ENCODE measurements at places on chromosomes 12 and 14. TPM values are rescaled to one million over a fixed set of nuclear protein-coding genes. Genes with fewer than 3 reads are reported as not detected.

Gene CAPZA3
- not detected for total RNA-seq

Gene SOAT2
- not detected for total RNA-seq

GRCh38 chr14:87566991-87567390 is 426.0 kb downstream of the GALC start:
- no peak for DNase-seq

- no peak for DNase-seq
Measured at GRCh38 chr14:76714470-76714869, 46.8 kb upstream of the VASH1 start.

DNA sequence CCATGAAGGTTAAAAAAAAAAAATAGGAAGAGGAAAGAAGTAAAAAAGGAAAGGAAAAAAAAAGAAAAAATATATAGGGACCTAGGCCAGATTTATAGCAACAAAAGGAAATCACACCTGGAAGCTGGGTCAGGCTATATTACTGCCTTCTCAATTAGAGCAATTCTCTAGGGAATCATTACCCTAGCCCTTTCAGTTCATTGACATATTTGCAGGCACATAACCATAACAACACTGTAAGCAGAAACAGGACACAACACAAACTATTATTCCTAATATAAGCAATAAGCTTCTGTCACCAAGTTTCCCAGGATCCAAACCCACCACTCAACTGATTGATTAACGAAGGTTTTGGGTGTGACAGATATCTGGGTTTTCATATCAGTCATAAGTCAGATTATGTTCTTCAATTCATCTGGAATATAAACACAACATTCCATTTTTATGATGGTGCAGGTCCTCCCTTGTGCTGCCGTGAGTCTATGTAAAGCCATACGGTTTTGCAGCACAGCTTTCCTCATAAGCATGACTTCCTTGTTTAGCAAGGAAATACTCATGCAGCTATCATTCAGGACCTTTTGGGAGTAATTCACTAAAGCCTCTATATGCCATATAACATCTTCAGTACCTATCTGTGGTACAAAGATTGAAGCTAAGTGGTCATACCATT is 4.2 kb downstream of the PCNX4 start:
- DNase-seq, result no peak

DNA sequence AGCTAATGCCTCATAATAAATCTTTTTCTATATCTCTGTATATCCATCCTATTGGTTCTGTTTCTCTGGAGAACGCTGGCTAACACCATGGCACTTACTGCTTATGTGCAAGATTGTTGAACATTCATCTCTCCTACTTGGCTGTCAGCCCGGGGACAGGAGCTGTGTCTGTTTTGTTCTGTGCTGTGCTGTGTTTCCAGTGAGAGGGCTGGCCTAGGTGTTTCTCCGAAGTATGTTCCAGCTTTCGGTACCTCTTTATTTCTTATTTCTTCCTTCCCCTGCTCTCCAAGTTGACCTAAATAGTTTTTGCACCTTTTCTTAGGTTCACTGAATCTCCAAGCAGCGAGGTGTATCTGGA is 18.8 kb upstream of the NR4A1 start:
- peak; percentile 44 for DNase-seq

Gene SYNDIG1L
- 1.1 TPM for total RNA-seq

Gene CPM
- total RNA-seq, result 1.7 TPM

- no peak for DNase-seq
Measured at GRCh38 chr14:95679998-95680735, 6.1 kb upstream of the TCL1B start.

GRCh38 chr12:119691202-119691810 is 23.4 kb downstream of the PRKAB1 start:
- no peak for DNase-seq

- peak; percentile 80 for DNase-seq
Measured at GRCh38 chr14:77988970-77989369, 181.2 kb upstream of the NRXN3 start.

Gene INHBE
- total RNA-seq, result not detected

GRCh38 chr12:111037047-111037446 is 116.7 kb upstream of the MYL2 start:
- DNase-seq, result no peak

GRCh38 chr14:89427426-89428172 is 10.6 kb upstream of the FOXN3 start:
- no peak for DNase-seq

- DNase-seq, result no peak
Measured at GRCh38 chr12:118325081-118325480, 47.6 kb downstream of the TAOK3 start.

GRCh38 chr14:106787626-106788025 is 1261.2 kb downstream of the TMEM121 start:
- no peak for DNase-seq

- no peak for DNase-seq
Measured at GRCh38 chr14:53902307-53902706, 54.3 kb downstream of the BMP4 start.

- no peak for DNase-seq
Measured at GRCh38 chr14:101559624-101560533, 1.4 kb upstream of the DIO3 start.

- DNase-seq, result no peak
Measured at GRCh38 chr12:7021956-7022355, 3.7 kb upstream of the LPCAT3 start.

- peak; percentile 73 for DNase-seq
Measured at GRCh38 chr14:99628887-99629618, 15.9 kb upstream of the HHIPL1 start.

GRCh38 chr12:608921-609320 is 54.3 kb downstream of the NINJ2 start:
- DNase-seq, result no peak

Gene RESF1
- 61.0 TPM for total RNA-seq

Gene MAP1LC3B2
- total RNA-seq, result 0.62 TPM

Gene HSPA2
- 7.6 TPM for total RNA-seq

Gene KRT82
- not detected for total RNA-seq

DNA sequence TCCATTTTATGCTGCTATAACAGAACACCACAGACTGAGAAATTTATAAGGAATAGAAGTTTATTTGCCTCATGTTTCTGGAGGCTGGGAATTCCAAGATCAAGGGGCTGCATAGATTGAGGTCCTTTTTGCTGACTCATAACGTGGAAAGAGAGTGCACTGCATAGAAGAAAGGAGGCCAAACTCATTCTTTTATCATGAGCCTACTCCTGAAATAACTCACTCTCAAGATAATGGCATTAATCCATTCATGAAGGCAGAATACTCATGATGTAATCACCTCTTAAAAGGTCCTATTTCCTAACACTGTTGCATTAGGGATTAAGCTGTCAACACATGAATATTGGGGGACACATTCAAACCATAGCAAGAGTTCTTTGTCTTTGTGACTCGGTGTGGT is 60.0 kb upstream of the FBXO33 start:
- no peak for DNase-seq

Gene RNU7-1
- total RNA-seq, result not detected

Gene BORCS5
- total RNA-seq, result 27.5 TPM

Gene DLK1
- 0.31 TPM for total RNA-seq

DNA sequence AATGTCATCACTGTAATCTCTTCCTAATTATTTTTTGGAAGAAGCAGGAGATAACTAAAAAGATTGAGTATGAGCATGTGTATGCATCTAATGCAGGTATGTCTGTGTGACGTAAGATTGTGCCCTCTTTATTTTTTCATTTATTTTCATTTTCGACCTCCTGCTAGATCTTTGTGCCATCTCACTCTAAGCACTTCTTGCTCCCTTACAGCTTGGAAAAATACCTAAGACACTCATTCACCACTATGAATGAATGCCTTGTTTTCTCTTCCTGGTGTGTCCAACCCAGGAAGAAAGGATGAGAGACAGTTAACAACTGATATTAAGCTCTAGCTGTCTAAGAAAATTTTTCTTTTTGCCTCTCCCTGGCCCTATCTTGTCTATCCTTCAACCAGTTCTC is 76.8 kb upstream of the CISTR start:
- no peak for DNase-seq

DNA sequence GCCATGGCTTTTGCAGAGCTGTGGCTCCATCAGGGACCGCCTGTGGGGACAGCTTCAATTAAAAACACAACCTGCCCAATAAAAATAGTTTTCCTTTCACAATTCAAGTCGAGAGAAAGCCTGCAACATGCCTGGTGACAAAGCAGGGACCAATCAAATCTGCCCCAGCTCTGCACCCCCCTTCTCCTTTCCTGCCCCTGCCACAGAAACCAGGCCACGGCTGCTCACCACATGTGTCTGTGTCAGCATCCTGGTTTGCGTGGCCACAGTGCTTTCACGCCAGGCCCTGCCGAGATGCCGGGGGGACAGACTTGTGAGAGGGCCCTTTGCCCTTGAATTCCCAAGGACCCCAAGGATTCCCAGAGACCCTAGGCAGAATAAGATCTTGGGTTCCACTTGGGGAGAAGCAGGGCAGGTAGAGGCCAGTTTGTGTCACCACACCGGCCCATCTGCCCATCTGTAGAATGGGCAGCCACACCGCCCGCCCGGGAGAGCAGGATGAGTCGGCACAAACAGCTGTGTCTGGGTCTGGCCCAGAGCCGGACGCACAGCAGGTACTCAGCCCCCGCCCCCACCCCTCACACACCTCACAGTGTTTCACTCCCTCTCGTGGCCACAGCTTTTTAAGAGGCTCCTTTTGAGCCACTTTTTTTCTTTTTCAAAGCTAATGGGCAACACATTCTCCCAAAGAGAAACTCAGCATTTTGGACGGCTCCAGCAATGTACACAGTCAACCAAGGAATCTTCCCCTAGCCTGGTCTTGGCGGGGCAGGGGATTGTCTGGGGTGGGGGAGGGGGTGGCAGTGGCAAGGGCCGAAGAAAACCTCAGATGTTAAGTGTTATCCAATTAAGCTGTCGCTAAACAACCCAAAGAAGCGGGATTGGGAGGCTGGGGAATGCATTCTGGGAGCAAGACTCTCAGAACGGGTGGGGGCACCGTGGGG is 41.5 kb downstream of the BCL11B start:
- DNase-seq, result no peak

DNA sequence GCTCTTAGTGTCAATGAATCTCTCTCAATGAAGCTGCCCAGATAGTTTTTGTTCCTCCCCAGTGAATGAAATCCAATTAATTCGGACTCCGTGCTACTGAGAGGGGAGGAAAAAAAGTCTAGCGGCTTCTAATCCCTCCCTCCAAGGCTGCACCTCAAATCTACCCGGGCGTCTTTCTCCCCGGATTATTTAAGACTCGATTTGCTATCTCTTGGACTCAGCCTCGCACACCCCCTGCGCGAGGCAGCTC is 134 bp downstream of the DUSP6 start:
- no peak for DNase-seq

GRCh38 chr14:95683793-95684192 is 2.4 kb upstream of the TCL1B start:
- DNase-seq, result no peak

Gene MDGA2
- 61.9 TPM for total RNA-seq

DNA sequence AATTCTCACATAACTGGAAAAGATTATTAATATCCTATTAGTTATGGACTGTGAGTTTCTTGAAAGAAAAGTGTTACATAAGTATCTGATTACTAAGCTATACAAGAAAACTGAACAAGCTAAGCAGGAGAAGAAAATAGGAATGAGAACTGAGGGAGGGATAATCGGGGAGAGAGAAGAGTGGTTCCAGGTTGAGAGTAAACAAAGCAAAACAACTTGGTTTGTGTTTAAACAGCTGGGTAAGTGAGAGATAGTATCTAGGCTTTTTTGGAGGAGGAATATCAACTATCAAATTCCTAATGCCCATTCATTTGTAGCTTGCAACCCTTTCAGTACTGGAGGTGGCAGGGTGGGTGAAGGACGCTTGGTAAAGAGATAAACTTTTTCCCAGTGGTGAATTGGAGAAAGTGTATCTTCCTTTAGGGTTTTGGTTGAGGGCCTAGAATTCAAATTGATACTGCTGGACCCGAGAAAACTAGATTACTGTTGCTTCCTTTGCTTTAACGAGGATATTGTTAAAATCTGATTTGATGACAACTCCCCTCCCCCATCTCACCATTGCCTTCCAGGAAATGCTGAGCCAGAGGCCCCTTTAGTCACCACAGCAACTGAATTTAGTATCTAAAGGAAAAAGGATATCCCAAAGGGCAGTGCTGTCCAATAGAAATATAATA is 2.0 kb upstream of the SLC2A3 start:
- no peak for DNase-seq

- DNase-seq, result no peak
Measured at GRCh38 chr14:40393143-40393542, 960.9 kb upstream of the FBXO33 start.

DNA sequence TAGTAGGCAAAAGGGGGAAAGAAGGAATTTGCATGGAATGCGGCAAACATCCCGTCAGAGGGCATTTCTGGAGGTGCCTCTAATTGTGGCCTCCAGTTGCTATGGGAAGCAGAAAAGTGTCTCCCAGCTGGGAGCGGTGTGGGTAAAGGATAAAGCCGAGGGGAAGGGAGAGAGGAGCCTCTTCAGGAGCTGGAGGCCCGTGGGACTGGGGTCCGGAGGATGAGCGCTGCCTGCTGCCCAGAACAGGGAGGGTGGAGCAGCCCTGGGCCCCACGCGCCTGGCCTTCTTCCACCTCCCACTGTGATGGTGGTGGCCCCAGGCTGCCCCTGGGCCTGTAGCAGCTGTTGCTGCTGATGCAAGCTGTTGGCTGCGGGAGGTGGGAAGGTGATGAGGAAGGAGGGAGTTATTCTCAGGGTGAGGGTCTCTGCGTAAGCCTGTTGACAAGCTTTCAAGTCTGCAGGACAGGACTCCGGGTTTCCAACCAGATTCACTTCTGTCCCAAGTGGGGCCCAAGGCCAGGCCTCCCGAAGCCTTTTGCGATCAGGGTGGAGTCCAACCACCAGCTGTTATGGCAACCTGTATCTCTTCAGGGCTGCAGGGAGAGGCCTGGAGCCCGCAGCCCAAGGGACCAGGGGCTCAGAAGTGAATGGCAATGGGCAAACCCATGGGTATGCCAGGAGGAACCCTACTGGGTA is 19.1 kb upstream of the PGF start:
- DNase-seq, result no peak

DNA sequence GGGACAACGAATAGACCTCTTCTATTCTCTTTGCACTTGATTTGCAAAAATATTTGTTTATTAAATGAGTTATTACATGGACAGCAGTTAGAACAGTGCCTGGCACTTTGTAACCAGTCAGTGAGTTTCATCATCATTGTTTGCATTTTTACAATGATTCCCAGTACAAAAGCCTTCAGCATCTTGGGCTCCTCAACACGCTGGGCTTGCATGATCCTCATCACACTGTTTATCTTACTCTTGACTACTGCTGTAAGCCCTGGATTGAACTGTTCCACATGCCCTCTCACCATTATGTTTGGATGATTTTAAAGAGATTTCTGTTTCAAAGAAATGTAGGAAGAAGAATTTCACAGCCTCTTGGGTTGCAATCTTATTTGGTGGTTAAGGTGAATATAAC is 204.3 kb downstream of the PELI2 start:
- no peak for DNase-seq

Gene SERPINA12
- total RNA-seq, result not detected

Gene MIP
- 0.62 TPM for total RNA-seq

DNA sequence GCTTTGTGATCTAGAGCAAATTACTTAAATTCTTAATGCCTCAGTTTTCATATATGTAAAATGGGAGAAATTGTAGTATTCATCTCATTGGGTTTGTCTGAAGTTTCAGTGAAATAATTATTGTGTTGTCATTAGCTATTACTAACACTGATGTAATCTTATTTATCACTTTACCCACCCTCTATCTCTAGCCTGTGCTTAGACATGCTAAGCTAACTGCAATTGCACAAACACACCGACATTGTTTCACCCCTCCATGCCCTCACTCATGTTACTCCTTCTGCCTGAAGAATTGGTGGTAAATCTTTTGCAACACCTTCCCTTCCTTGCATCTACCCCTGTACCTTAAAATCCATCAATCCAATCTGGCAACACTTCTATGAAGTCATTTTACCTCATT is 241.6 kb downstream of the BCAT1 start:
- DNase-seq, result no peak

Gene DLGAP5
- 4.5 TPM for total RNA-seq

- DNase-seq, result no peak
Measured at GRCh38 chr14:67680121-67680602, 5.7 kb upstream of the VTI1B start.

Data from occipital lobe (tissue), 3 donors.